Neuronal stem cell (in vitro differentiated cells): ENCODE measurements at places on chromosomes 16 and 17.

DNA sequence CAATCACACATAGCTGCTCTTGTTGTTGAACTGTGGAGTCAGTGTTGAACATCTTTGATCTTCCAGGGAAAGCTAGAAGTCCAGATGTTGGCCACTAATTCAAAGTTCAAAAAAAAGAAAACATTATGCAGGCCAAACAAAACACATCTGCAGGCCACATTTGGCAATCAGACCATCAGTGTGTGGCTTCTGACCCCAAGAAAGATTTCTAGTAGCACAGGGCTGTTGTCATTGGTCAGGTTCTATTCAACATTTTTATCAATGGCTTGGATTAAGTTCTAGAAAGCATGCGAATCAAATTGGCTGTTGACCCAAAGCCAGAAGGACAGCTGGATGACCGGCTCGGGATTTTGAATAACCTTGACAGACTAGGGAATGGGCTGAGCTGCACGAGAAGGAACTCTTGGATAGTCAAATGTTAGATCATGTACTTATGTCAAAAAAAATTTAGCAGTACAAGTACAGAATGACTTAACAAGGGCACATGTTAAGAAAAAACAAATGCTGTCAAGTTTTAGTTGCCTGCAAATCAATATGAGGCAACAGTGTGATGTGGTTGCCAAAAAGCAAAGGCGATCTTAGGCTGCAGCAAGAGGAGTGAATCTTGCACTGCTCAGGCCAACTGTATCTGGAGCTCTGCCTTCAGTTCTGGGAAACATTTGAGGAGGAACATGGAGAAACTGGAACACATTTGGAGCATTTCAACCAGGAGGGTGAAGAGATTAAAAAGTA lies 187.6 kb downstream of the RGS9 start:
- DNase-seq: no peak
- no peaks in the 10 kb centered on the region for H3K27me3 ChIP-seq
- H3K36me3 ChIP-seq: no peaks in the 10 kb centered on the region

- H3K36me3 ChIP-seq: no peaks in the 10 kb centered on the region
- no peak overlapping the region for H3K4me3 ChIP-seq
- H3K27ac ChIP-seq: no peak overlapping the region
- peaks cover 2% of the 10 kb centered on the region for H3K4me1 ChIP-seq
These were observed 358.3 kb upstream of the SOX9 start for GRCh38 chr17:71762526-71762925.

DNA sequence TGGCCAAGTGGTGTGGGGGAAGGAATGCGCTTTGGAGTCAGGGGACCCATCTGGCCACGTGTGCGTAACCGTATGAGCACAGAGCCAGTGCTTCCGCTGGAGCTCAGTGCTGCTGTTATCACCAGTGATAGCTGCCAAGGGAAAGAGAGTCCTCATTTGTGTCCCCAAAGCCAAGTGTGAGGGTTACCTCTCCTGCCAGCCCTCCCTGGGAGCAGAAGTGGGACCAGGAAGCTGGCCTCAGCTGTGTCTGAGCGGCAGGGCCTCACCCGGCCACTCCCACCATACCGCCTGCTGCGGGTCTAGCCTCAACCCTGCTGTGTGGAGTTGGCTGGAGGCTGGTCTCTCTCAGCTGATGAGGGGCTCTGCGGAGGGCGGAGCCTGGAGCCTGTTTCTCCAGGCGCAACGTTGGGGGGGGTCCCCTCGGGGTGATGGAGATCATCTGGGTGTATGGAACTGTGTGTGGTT lies 44.5 kb downstream of the MEAK7 start:
- DNase-seq: no peak
- no peak overlapping the region for H3K4me3 ChIP-seq
- peaks cover 5% of the 10 kb centered on the region for H3K36me3 ChIP-seq
- H3K27ac ChIP-seq: no peak overlapping the region
- H3K27me3 ChIP-seq: no peaks in the 10 kb centered on the region

DNA sequence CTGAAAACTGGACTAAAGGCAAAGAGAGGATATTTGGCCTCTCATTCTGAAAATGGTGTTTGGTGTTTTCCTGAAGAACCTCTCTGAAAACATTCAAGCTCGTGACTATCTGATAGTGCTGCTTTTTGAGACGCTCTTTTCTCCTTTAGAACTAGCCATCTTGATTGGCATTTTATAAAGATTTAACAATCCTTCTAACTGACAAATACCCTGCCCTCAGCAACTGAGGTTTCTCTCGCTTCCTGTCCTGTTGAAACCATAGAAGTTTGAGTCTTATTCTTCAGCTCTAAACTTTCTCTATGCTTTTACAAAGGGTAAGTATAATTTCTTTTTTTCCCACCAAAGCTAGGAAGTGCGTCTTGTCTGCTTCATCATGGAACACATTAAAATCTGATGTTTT lies 13.3 kb downstream of the CNEP1R1 start:
- H3K4me3 ChIP-seq: no peak overlapping the region
- H3K4me1 ChIP-seq: no peaks in the 10 kb centered on the region
- H3K27ac ChIP-seq: no peak overlapping the region
- no peak for DNase-seq

DNA sequence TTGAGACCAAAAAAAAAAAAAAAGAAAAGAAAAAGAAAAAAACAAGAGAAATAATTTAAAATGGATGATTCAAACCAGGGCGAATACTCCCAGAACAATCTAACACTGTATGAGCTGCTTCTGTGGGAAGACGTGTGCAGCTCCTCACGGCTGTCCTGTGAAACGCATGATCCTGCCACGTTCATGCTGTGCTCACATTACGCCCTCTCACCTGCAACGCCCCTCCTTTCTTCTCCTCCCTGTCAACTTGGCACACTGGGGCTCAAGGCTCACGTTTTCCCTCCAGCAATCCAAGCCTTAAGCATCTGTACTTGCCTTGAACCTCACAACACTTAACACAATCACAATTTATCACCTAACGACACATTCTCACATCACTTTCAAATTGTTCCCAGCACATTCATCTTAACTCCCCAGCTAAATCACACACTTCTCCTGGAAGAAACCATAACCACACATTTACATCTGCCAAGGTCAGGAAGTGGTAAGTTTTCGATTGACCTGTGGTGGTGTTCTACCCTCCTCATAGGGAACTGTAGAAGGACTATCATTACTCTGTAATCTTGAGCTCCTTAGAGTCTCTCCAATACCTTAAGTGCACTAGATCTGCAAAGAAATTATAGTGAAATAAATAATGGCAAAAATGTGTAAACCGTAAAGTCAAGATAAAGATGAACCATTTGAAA lies 29.1 kb downstream of the MBTPS1 start:
- H3K4me1 ChIP-seq: no peaks in the 10 kb centered on the region
- peaks cover 48% of the 10 kb centered on the region for H3K36me3 ChIP-seq
- DNase-seq: no peak
- H3K27ac ChIP-seq: no peak overlapping the region

DNA sequence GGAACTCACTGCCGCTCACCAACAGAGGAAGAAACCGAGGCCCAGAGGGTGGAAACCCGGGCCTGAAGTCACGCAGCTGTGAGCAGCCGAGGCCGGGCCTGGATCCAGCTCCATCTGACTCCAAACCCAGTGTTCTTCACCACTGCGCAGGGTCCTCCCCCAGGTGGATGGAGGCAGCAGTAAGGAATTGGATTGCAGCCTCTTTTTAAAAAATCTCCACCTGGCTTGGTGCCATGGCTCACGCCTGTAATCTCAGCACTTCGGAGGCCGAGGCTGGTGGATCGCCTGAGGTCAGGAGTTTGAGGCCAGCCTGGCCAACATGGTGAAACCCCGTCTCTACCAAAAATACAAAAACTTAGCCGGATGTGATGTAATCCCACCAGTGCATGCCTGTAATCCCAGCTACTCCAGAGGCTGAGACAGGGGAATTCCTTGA lies 177.2 kb downstream of the FOXL1 start:
- no peak overlapping the region for H3K4me3 ChIP-seq
- H3K36me3 ChIP-seq: no peaks in the 10 kb centered on the region
- peaks cover 15% of the 10 kb centered on the region for H3K4me1 ChIP-seq
- no peak for DNase-seq
- no peaks in the 10 kb centered on the region for H3K27me3 ChIP-seq

GRCh38 chr16:85445064-85445778 lies 167.9 kb upstream of the GSE1 start:
- H3K4me3 ChIP-seq: no peak overlapping the region
- no peak overlapping the region for H3K27ac ChIP-seq
- H3K27me3 ChIP-seq: no peaks in the 10 kb centered on the region
- H3K4me1 ChIP-seq: peaks cover 11% of the 10 kb centered on the region

GRCh38 chr16:55543472-55543871 lies 23.0 kb upstream of the CAPNS2 start:
- H3K27ac ChIP-seq: no peak overlapping the region
- no peaks in the 10 kb centered on the region for H3K27me3 ChIP-seq
- peaks cover 2% of the 10 kb centered on the region for H3K4me1 ChIP-seq
- no peak overlapping the region for H3K4me3 ChIP-seq
- H3K36me3 ChIP-seq: no peaks in the 10 kb centered on the region
- no peak for DNase-seq

DNA sequence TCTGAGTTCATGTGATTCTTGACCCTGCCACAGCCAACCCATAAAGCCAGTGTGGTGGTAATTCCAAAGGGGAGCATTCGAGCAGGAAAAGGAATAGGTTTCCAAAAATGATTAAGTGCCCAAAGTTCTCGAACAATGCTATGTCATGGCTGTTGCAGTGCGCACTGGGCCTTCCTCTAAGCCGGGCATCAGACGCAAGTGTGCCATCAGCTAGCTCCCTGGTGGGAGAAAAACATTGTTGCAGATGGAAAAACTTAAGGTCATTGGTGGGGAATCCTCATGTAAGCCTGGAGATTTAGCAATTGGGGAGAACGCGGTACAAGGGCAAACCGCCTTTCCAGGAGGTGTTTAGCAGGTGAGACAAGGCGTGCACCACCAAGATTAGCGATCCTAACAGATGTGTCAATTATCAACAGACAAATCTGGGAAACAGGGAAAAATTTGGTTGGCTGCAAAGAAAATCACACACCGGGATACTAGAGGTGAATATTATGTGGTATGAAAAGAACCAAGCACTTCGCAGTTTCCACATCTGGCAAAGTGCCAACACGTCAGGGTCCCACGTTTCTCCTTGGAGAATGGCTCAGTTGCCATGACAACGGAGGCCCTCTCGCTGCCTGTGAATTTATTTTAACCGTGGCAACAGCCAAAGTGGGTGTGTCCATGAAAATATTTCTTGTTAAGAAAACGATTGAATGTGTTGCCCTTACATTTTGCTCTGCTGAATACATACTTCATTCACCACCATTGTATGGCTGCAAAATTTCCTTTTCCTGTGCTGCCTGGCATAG lies 118.5 kb upstream of the CACNG5 start:
- DNase-seq: no peak
- no peak overlapping the region for H3K4me3 ChIP-seq
- no peaks in the 10 kb centered on the region for H3K27me3 ChIP-seq
- H3K4me1 ChIP-seq: peaks cover 39% of the 10 kb centered on the region
